ENCODE measurements at places on chromosomes 5 and 9.

DNA sequence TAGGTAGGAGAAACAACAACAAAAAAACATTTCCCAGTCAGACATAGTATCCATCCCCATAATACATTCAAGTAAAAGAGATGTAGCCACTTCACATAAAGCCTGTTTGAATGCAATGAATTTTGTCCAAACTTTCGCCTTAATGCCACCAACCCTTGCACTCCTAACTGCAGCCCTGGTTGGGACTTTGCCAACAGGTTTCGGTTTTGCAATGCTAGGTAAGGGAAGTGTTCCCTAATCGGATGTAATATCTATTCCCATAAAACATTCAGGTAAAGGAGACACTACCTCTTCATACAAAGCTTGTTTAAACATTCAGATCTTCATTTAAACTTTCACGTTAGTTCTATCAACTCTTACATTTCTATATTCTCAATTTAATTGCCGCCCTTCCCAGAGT is 336.1 kb downstream of the DRD1 start:
- DNase-seq = no peak

DNA sequence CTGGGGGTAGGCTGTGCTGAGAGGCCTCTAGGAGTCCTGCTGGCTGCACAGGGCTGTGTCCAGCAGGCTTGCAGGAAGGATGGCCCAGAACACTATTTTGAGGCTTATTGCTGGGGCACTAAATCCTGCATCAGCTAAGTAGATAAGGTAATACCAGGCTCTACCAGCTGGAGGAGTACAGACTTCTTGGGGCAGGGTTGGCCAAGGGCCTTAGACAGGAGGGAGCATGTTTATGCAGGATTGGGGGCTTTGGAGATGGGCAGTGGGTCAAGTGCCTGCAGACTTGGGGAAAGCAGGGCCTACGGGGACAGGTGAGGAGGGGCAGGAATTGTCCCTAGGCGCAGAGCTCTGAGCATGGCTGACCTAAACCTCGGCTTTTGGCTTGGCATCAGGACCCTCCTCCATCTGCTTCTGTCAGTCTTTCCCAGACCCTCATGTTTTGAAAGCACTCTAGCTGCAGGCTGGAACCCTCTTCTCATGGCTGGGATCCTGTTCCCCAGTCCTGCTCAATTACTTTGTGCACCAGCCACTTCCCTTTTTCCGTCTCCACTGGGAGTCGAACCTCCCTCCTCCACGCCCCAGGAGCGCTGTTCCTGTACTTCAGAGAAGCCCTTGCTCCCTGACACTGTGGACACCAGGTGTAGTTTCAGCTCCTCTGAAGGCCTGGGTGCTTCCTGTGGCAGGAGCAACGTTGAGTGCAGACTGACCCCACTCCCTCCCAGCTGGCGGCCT is 61.0 kb upstream of the SPTLC1 start:
- no peak for DNase-seq

- no peak for DNase-seq
Observed at GRCh38 chr5:151903243-151903653, 21.4 kb downstream of the GLRA1 start.

DNA sequence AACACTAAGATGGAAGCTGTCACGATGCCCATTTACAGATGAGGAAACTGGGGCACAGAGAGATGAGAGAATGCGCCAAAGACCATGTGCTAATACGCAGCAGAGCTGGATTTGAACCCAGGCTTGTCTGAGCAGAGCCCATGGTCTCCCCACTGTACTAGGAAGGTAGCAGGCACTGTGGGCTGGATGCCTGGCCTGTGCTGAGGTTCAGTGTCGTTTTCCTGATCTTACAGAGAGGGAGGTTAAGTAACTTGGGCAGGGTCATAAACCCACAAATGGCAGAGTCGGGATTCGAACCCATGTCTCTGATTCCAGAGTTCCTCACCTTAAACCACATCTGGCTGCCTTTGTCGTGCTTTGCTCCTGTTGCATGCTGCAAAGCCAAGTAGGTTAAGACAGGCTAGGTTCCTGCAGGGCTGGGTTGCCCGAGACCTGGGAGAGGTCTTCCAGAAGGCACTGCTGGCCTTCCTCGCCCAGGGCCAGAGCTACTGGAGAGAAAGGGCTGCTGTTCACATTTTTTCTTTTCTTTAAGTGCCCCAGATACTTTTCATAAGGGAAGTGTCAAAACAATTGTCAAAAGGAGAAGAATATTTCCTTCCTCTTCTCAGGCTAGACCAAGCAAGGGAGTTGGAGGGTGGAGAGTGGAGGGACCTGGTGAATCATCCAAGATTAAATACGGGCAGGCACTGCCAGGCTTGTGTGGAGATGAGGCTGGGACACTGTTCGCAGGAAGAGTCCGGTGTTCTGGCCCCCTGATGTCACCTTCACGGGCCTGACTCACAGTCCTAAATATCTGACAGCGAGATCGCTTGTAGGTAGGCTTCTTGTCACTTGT is 3.2 kb downstream of the NEK6 start:
- no peak for DNase-seq

- no peak for DNase-seq
Observed at GRCh38 chr5:135030956-135031812, 2.8 kb downstream of the PITX1 start.

- no peak for DNase-seq
Observed at GRCh38 chr5:151224372-151224771, 480 bp upstream of the CCDC69 start.

GRCh38 chr5:135189024-135189423 is 155.0 kb upstream of the PITX1 start:
- no peak for DNase-seq

- no peak for DNase-seq
Observed at GRCh38 chr9:134319306-134320125, 6.7 kb upstream of the RXRA start.

- DNase-seq = no peak
Observed at GRCh38 chr5:68884883-68885282, 208.9 kb upstream of the SLC30A5 start.

- no peak for DNase-seq
Observed at GRCh38 chr9:121360601-121361374, 9.3 kb downstream of the STOM start.

DNA sequence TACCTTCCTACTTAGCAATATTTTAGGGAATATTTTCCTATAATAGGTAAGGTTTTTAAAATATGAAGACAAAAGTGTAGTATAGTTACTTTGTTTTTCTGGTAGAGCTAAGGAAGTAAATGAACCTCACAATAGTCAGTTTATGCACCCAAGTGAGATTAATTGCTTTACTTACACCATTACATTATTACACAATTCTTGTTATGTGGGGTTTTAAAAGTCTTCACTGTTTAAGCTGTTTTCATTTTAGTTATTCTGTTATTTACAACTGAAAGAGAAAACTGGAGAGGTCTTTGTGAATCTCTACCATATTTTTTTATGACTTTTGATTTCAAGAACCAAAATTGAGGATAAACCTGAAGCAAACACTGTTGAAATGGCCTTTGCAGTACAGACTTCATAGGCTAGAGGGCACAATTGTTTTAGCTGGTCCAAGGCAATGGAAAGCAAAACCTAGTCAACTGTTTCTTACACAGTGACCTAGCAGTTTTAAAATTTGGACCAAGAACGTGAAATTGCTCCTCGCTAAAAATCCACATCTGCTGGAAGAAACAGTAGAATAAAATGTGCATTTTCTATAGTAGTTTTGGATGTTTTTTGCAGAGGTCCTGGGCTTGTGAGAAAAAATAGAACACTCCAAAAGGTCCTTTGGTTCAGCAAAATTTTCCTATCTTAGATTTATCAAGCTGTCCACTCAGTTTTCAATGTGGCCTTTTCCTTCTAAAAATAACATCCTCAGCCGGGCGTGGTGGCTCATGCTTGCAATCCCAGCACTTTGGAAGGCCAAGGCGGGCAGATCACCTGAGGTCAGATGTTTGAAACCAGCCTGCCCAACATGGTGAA is 66.4 kb upstream of the FER start:
- DNase-seq = peak; percentile 54

GRCh38 chr5:96288845-96289185 is 144.2 kb downstream of the PCSK1 start:
- no peak for DNase-seq

DNA sequence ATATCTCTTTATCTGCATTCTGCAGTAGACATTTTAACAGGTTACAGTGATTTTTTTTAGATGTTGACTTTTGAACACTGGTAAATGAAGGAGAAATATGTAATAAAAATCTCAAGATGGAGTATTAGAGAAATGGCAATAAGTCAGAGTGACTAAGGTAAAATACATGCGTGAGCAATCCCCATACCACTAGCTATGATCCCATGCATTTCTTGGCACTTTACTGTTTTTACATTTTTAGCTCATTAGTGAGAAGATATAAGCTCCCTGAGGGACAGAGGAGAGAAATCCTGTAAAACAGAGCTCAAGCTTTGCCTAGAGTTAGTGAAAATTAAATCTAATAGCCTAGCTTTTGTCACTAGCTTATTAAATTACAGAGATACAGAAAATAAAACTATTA is 181.9 kb upstream of the TRPM3 start:
- DNase-seq = no peak

DNA sequence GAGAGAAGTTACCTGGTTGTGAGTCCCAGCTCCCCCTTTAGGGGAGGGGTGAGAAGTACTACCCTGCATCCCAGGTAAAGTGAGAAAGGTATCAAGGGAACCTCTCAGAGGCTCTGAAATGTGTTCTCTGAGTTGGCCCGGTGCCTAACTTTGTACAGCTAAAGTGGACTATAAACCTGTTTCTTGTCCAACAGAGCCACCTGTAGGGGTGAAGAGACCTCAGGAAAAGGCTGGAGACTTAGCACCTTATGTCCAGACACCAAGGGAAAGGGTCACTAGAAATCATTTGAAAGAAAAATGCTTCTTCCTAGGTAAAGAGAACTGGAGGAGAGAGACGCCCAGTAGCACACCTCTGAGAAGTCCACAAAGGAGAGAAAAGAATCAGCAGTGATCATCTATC is 108.3 kb upstream of the KIF2A start:
- DNase-seq = no peak

DNA sequence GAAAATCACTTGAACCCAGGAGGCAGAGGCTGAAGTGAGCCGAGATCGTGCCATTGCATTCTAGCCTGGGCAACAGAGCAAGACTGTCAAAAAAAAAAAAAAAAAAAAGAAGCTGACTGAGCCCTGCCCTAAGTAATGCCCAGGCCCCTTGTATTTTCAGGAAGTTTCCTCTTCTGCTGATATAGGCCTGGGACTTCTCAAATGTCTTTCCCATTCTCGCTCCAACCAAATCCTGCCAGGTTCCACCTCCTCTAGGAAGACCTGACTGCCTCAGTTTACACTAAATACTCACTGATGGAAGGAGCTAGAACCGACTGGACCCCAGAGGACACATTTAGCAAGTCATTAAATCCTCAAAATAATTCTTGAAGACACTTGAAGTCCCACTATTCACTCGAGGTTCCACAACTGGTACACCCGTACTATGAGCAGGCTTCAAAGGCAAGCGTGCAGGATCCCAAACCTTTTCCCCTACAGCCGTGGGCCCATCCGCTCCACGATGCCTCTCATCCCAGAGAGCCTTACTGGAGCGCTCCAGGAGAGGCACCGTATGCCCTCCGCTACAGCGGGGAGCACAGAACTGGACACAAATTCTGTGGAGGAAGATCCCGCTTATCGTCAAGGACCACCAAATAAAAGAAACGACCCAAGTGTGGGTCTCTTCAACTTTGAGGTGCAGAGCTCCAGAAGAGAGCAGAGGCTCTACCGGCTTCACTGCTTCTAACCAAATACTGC is 676 bp downstream of the NOL6 start:
- DNase-seq = peak; percentile 17

DNA sequence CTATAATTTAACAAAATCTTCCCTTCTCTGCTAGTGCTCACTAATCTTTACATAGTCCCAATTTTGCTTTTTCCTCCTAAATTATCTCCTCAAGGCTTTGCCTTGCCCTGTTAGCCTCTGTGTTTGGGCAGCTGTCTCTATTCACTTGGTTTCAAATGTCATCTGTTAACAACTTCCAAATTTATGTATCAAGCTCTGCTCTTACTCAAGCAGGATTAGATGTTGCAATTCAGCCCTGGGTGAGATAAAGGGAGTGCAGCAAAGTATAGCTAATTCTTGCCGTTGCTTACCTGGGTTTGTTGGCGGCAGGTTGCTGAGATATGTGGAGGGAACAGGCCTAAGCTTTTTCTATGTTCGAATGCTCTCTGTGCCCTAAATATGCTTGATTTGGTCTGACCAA is 483.8 kb downstream of the DMAC1 start:
- DNase-seq = no peak

DNA sequence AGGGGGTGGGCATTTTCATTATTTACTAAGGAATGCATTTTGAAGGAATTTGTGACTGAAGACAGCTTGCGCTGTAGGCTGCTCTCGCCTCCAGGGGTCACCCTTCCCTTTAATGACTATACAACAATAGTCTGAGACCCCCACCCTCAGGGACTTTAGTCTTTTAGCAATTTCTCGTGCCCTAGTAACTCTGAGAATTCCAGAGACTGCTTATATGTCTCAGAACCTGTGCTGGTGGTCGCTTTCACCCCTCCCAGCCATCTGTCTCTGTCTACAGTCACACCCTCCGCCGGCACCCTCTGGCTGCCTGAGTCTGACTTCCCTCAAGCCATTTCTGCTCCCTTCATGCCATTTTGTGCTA is 671.4 kb downstream of the NR2F1-AS1 start:
- DNase-seq = peak; percentile 57

GRCh38 chr5:71529682-71530081 is 57.5 kb upstream of the MCCC2 start:
- DNase-seq = no peak

- DNase-seq = no peak
Observed at GRCh38 chr5:179376701-179377420, 31.6 kb upstream of the ADAMTS2 start.

DNA sequence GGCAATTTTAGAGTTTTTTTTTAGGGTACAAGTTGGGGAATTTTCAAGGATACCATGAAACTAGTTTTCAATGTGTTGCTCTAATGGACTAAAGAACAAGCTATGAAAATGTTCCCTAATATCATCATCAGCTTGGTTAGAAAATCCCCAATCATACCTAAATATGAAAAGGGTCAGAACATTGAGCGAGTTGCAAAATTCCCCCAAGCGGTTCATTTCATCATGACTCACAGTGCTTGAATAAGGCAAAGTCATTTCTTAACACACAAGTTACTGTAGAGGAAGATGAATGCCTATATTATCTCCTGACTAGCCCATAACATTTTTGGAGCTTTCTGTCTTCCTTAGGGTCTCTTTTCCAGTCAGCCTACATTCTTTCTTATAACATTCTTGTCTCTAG is 62.7 kb downstream of the ST8SIA4 start:
- DNase-seq = no peak

- no peak for DNase-seq
Observed at GRCh38 chr5:97752871-97753270, 569.8 kb upstream of the RIOK2 start.

- peak; percentile 21 for DNase-seq
Observed at GRCh38 chr5:78355561-78355960, 4.9 kb upstream of the SCAMP1 start.

GRCh38 chr9:128362774-128363173 is 8.4 kb upstream of the URM1 start:
- DNase-seq = no peak
